ENCODE measurements at places on chromosomes 16 and 17.

DNA sequence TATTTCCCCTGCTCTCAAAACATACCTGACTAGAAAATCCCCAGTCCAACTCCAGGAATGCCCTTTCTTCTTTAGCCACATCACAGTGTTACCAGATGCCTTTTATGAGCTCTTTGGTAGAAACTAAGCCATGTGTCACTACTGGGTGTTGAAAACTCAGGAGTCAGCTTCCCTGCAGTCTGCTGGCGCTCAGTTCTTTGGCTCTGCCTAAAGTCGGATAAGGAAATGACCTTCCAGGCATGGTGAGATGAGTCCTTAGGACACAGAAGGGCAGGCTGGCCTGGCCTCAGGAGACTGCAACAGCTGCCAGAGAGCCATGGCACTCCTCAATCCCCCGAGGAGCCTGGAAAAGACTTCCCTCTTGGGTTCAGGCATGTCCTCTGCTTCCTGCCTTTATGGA is 89.1 kb downstream of the CDH13 start:
- no peak for DNase-seq

DNA sequence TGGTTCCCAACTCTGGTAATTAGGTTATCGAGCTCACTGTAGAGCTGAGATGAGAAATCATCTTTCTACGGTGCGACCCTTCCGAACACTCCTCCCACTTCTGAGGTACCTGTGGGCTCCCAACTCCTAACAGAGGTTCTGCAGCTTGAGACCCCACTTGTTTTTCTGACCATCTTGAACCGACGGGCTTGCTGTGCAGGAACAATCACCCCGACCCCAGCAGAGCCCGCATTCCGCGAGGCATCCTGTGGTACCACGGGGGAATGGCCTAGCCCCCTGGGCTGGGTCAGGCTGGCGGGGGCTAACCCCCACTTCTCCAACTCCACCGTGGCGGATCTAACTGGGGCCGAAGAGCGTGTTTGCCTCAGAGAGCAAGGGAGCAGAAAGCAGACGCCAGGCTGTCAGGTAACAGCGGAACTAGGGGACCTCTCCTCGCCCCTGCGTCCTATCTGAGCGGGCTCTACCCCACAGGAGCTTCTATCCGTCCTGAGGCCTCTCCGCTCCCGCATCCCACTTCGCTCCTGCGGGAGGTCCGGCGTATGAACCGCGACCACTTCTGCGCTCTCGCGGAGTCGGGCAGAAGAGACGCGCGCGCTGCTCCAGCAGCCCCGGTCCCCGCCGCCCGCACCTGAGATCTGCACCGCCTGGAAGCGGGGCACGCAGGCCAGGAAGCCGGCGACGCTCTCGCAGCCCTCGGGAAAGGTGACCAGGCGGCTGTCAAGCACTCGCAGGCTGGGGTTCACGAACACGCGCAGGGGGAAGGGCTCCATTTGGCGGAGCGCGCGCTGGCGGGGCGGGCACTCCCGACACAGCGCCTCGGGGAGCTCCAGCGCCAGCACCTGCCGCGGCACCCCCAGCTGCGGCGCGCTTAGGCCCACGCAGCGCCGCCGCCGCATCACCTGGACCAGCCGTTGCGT is 761 bp downstream of the PDF start:
- no peak for DNase-seq

- no peak for DNase-seq
These were observed 74.3 kb downstream of the LMF1 start for GRCh38 chr16:896261-897199.

DNA sequence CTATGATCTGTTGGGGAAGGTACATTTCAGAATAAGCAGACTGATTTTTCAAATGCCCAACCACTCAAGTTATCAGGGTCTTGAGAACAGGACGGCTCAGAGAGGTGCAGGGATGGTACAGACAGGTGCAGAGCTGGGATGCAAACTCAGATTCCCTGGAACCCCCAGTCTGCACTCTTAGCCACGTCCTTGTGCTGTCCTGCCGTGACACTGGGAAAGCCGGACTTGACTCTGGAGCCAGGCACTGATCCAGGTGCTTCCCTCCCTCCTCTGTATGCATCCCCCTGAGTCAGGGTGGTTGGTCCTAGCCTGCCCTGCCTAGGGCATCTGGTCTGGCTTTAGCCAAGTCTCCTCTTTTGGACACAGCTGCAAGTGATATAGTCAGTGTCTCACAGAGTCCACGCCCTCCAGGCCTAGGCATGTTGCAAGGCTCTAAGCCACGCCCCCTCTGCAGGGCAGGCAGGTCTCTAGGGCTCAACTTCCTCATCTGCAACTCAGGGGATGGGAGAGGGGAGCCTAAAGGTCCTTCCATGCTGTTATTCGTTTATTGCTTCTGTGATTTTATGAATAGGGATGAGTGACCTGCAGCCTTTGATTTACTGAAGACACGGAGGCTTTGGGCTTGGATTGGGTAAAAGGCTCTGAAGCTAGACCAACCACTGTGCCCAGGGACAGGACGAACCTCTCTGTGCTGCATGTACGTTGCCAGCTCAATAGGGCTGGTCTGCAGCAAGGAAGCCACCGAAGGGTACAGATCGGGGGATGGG is 97.3 kb downstream of the SDK2 start:
- DNase-seq, result no peak

DNA sequence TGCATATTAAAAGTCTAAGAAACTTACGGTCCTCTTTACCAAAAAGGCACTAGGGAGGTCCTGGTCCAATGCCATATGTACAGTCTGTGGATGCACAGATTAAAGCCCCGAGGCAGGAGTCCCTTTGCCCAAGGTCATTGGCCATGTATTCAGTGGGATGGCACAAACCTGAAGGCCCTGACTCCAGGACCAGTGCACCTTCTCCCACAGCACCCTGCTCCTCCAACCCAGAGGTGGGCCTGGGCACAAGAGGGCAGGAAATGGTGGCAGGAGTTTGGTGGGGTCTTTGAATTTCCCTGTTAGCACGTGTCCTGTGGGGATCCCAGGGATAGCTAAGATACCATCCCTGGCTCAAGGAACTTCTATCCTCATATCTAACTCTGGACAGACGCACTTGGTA is 28.5 kb downstream of the TLE7 start:
- no peak for DNase-seq

DNA sequence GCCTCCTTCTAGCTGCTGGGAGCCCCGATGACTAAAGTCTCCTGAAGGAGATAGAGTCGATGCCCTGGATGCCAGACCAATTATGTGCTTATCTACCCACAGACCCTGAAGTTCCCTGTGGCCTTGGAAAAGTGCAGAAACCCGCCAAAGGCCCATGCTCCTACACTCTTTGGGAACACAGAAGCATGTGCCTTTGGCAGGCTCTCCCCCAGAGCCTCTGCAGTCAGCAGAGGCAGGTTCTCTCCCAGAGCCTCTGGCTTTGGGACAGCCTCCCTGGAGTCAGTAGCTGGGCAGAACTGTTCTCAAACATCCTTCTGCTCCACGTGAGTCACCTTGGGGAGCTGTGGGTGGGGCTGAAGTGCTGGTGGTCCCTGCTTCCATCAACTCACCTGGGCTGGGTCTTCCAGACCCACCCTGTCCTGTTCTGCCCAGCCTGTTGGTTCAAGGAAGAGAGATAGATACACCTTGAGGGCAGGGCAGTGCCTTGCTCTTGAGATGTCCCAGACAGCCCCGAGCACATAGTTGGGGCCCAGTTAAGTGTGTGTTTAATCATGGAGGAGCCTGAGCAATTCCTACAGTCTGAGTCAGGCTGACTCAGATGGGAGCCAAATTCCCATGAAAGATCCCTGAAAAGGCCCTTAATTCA is 3.2 kb upstream of the CDK5RAP3 start:
- no peak for DNase-seq

DNA sequence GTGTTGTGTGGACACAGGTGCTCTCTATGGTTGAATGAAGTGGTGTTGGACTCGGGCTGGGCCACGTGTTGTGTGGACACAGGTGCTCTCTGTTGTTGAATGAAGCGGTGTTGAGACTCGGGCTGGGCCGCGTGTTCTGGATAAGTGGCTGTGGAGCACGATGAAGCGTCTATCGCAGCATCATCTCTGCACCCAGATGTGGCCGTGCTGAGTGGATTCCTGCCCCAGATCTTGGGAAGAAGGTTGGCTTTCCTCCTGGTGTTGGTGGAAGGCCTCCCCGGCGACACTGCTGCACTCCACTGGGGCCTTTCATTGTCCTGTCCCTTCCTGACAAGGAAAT is 69.1 kb downstream of the RPTOR start:
- DNase-seq, result no peak

DNA sequence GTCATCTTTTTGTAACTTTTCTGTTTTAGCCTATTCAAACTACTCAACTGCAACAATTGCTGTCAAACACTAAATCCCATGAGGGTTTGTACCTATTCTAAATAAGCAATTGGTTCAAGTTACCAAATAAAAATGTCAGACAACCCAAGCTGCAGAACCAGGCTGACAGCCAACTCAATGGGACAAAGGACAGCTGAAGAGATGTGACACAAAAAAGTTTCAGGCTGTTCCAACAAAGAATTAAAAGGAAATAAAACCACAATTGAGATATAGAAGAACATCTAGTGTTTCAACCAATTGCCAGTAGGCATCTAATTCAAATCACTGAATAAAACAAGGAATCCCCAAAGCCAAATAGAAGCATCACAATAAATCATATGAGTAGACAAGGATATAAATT is 49.3 kb downstream of the GRB7 start:
- no peak for DNase-seq

- no peak for DNase-seq
These were observed 27.6 kb downstream of the NMT1 start for GRCh38 chr17:45088741-45089140.

GRCh38 chr17:63841350-63842172 is 924 bp downstream of the SMARCD2 start:
- DNase-seq, result peak; percentile 30

DNA sequence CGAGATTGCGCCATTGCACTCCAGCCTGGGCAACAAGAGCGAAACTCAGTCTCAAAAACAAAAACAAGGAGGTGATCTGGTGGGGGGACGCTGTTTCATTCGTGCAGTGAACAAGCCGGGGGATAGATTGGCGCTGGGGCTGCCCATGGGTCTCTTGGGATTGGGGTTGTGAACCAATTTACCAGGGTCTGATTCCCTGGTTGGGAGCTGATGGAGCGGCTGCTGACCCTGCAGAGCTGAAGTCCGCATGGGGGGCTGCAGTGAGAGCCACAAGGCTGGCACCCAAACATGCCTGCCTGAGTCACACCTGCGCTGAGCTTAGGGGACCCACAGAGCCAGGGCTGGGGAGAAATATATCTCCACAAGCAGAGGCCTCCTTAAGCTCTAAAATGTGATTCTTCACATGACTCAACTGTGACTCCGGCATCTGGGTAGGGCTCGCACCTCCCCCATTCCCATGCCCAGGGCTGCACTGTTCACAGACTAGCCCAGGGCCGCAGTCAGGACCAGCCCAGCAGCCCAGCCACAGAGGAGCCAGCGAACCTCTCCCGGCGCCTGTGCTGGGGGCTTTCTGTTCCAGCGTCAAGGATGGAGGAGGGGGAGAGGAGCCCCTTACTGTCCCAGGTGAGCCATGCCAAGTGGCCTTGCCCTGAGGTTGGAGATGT is 5.0 kb downstream of the TSPAN10 start:
- DNase-seq, result no peak

DNA sequence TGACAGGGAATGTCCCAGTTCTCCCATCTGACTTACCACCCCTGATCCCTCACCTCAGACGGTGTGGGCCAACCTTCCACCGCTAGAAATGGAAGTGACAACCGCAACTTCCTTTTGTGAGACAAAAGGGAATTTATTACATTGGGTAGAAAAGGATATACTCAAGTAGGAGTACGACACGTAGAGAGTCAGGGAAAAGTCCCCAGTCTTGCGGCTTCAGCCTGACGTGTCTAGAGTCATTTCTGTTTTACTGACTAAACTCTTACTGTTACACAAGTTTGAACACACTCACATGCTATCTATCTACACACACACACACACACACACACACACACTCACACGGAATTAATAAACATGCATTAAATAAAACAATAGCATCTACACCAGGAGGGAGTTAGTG is 178.9 kb downstream of the COPRS start:
- DNase-seq, result no peak

- peak; percentile 24 for DNase-seq
These were observed 996 bp upstream of the CPNE2 start for GRCh38 chr16:57091200-57091974.

- no peak for DNase-seq
These were observed 217.4 kb upstream of the PSMD7 start for GRCh38 chr16:74079232-74079586.

DNA sequence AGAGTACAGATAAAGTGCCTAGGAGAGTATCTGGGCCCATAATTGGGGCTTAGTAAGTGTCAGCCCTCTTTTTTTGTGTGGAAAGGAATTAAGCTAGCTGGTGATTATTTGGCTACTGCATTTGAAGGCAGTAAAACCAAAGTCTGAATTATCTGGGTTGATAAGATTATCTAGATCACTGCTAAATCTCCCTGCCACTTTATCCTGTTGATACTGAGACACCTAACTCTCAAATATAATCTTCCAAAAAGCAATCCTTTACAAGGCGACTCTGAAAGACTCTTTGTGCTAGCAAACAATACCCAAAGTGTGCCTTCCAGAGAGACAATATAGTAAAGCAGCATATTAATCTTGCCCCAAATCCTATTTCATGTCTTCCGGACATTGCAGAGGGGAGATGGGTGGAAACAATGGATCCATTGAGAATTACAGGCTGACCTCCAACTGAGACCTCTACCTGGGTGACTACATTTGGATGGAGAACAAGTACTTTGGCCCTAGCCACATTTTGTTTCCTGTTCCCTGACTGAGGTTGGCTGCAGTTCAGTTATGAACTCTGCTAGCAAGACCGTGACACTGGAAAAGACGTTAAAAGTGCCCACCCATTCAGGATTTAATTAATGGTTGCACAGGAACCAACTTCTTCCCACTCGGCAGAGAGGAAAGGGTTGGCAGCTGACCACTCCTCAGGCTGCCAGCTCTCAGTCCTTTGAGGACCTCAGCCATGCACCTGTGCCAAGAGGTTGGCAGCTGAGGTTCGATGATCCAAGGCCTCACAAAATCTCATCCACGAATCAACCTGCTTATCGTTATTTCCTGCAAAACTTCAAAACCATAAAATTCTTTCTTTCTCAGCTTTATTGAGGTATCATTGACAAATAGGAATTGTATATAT is 72.6 kb downstream of the SYCE1L start:
- DNase-seq, result no peak

GRCh38 chr17:73691321-73691766 is 47.1 kb upstream of the SDK2 start:
- no peak for DNase-seq

- no peak for DNase-seq
These were observed 22.1 kb downstream of the MYO18A start for GRCh38 chr17:29158096-29158487.

GRCh38 chr17:78019367-78019975 is 61.0 kb downstream of the TNRC6C start:
- no peak for DNase-seq
